ENCODE measurements at places on chromosomes 7 and 10.

- DNase-seq, result no peak
Measured at GRCh38 chr7:154911862-154912455, 91.0 kb downstream of the PAXIP1 start.

DNA sequence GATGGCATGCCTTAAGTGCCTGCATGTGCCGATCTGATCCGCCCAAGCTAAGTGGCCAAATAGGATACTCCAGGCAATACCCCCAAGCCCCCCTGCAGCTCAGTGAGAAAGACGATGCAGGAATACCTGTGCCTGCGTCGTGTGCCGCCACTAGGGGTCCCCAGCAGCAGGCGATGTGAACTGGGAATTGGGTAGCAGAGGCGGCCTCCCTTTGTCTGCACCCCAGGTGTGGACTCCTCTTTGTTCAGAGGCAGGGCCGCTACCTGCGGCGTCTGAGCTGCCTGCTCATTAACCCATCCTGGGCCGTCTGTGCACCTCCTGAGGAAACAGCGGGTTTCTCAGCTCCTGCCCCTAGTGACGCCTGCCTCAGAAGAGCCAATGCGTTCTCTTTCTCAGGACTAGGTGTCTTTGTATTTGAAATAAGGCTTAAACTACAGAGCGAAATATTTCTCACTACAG is 4.8 kb upstream of the CHN2 start:
- peak; percentile 69 for DNase-seq

GRCh38 chr7:106022193-106022821 is 59.2 kb downstream of the CDHR3 start:
- no peak for DNase-seq

GRCh38 chr7:129886818-129887186 is 66.0 kb downstream of the UBE2H start:
- no peak for DNase-seq

- DNase-seq, result peak; percentile 46
Measured at GRCh38 chr10:95559471-95559870, 1.7 kb downstream of the SORBS1 start.

- peak; percentile 69 for DNase-seq
Measured at GRCh38 chr10:102347236-102347828, 48.2 kb upstream of the NFKB2 start.

DNA sequence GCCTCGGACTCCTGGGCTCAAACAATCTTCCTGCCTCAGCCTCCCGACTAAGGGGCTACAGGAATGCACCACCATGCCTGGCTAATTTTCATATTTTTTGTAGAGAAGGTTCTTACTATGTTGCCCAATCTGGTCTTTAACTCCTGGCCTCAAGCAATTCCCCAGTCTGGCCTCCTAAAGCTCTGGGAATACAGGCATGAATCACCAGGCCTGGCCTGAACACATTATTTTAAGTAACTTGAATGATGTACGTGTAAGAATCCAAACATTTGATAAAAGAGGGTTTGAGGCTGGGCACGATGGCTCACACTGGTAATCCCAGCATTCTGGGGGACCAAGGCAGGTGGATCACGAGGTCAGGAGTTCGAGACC is 13.0 kb upstream of the BAMBI start:
- no peak for DNase-seq

DNA sequence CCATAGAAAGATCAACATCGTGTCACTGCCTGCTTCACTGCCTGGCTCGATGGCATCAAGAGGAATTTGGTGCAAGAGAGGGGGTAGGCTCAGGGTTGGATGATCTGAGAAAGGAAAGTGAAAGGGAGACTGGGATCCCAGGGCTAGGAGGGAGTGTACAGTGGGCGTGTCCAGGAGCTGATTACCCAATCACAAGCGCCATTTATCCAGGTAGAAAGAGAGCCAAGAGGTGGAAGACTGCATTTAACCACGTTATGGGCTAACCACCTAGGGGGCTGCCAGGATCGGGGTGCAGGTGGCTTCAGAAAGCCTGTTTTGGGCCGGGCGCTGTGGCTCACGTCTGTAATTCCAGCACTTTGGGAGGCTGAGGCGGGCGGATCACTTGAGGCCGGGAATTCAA is 10.3 kb downstream of the PODXL start:
- no peak for DNase-seq

DNA sequence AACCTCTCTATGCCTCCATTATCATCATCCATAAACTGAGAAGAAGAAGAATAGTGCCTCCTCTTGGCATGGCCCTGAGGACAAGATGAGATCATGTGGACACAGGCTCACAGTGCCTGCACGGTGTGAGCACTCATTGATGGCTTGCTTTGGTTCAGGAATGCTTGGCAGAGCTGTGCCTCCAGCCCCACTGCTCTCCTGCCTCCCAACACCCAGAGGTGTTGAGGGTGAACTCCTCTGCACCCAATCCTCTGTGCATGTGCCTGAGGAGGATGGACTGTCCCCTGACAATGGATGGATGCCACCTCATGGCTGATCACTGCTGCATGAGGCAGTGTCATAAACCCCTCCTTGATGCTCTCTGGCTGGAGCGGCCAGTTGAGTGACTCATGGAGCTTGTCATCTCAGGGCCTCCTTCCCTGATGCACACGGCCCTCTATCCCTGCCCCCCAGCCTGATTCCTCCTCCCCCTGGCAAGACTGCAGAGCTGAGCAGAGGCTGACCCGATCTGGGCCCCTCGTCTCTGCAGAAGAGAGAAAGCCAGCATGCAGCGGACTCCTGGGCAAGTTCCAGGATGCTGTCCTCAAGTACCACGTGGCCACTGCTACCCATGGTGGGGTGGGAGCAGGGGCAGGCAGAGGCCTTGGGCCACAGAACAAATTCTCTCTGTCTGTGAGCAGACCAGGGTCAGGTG is 136.3 kb downstream of the KCNMA1 start:
- peak; percentile 84 for DNase-seq

DNA sequence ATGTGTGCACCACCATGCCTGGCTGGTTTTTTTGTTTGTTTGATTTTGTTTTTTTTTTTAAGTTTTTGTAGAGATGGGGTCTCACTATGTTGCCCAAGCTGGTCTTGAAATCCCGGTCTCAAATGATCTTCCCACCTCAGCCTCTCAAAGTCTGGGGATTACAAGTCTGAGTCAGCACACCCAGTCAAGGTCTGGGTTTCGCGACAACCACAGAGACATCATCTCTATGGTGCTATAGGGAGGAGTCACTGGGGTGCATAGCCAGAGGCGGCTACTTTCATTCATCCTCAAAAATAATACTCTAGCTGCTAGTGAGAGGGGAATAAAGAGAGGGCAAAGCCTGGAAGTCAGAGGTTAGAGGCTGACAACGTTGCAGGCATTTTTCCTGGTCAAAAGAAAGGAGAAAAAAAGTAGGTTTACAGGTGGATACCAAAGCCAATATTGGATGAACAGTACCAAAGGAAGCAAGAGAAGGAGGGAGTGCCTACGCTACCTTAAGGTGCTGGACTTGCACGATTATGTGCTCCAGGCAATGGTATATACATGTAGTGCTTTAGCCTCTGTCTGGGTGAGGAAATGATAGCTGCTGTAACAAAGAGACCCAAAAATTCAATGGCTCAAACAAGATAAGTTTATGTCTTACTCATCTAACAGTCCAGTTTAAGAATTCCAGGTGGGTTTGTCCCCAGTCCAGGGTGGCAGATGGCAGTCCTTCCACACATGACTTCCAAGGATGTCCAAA is 178.3 kb downstream of the SKIDA1 start:
- no peak for DNase-seq

- DNase-seq, result no peak
Measured at GRCh38 chr7:110790992-110791391, 299.9 kb upstream of the LRRN3 start.
